Kidney epithelial cell (primary cell): ENCODE measurements at places on chromosomes 7 and 10. TPM values are rescaled to one million over a fixed set of nuclear protein-coding genes. Genes with fewer than 3 reads are reported as not detected.

DNA sequence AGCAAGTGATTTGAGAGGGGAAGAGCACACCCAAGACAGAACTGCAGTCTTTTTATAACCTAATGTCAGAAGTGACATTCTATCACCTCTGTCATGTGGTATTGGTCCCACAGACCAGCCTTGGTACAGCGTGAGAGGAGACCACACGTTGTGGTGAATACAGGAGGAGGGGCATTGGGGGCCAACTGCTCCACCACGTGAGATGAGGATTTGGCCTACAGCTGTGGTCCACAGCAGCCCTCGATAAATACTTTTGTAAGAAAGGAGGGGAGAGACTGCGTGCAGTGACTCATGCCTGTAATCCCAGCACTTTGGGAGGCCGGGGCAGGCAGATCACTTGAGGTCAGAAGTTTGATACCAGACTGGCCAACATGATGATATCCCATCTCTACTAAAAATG lies 243.1 kb downstream of the FGFR2 start:
- no peak for DNase-seq

DNA sequence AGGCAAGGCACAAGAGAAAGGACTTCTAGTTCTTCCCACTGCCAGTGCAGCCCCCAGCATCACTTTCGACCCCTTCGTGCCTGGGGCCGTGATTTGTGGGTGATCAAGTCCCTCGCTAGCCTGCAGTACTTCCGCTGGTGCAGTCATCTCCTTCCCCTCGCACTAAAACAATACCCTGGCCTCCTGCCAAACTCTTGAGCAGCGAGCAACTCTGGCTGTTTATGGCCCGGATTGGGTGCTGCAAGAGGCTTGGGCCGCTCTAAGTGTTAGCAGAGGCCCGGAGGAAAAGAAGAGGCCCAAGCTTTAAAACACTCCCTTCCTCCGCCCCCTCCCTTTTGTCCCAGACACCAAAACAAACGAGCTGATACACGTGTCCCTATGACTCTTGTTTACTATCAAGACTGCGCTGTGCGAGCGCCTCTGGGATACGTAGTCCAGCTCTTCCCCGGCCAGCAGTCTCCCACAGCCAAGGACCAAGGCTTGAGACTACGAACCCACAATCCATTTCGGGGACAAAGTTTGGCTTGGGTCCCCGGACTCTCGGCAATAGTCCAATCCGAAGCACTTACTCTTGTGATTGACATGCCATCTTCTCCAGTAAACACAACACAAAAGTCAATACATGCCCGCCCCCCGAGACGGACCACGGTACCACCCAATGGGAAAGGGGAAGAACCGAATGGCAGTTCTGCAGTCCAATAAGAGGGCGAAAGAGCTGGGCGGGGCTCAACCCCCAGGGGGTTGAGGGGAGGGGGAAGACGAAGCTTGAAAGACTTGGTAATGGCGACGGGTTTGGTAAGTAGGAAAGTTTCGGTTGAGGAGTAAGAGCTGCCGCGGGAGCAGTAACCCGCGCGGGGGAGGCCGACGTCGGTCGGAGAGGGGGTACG lies at the start of gene HBP1:
HBP1 (plus strand) TSS at position 771 of the 887 bp plus-strand sequence. CDS start 10,891 bp downstream, outside the sequence.
- peak; percentile 99 for DNase-seq

DNA sequence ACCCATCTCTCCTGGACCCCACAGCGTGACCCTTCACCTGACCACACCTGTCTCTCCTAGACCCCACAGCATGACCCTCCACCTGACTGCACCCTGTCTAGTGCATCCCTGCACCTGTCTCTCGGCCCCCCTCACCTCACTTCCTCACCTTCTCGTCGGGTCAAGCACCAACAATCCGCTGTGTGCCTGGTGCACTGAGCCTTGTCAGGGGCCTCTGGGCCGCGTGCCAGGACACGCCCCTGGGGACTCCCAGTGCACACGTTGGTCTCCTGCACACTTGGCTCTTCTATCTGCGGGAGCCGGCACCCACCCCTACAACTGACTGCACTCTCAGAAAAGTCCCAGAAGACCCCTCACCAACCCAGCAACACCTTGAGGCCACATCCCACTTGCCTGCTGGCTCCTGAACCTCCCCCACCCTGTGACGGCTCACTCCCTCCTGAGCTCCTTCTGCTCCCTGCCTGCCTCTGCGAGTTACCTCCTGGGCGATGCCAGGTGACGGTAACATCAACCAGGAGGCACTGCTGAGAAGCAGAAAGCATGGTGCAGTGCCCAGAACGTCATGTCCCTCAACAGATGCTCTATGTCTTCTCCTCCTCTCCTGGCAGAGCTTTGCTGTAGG lies 147.6 kb downstream of the DIP2C start:
- DNase-seq: no peak

DNA sequence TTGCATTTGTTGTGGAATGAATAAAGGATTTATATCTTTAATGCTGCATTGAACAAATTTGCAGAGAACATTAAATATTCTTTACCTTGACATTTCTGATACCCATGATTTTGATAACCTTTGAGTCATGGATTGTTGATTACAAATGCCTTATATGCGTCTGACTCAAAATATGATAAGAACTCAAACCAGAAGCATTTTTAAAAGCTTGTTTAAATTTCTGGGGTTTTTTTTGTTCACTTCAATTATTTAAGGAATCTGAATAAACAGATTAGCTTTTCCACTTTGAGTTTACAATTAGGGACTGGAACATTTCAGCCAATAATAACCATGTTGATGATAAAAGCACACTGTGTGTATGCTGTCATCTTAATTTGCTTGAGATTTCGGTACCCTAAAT lies 253.5 kb downstream of the NRG3 start:
- no peak for DNase-seq

DNA sequence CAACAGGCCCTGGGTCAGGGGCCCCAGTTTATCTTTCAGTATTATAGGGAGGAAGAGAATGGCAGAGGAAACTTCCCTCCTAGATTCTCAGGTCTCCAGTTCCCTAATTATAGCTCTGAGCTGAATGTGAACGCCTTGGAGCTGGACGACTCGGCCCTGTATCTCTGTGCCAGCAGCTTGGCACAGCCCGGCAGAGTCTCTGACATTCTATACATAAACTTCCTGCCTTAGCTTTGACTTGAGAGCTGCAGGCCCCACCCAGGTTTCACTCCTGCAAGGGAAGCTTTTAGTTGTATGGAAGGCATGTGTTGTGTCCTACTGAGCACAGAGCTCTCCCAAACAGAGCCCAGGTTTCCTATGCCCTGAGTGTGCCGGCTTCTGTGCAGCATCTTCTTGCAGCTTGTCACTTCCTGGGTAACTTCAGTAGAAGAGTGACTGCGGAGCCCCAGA lies 205.6 kb upstream of the PRSS58 start:
- no peak for DNase-seq

Gene TAS2R41
- total RNA-seq: not detected in 2 replicates

Gene ACHE
- 1.3 and 6.4 TPM in 2 replicates for total RNA-seq

GRCh38 chr10:14089556-14090292 lies 241.0 kb downstream of the FRMD4A start:
- no peak for DNase-seq

Gene TMEM176A
- total RNA-seq: 13.3 and 18.9 TPM in 2 replicates

Gene ATG9B
- 0.55 and 2.1 TPM in 2 replicates for total RNA-seq

DNA sequence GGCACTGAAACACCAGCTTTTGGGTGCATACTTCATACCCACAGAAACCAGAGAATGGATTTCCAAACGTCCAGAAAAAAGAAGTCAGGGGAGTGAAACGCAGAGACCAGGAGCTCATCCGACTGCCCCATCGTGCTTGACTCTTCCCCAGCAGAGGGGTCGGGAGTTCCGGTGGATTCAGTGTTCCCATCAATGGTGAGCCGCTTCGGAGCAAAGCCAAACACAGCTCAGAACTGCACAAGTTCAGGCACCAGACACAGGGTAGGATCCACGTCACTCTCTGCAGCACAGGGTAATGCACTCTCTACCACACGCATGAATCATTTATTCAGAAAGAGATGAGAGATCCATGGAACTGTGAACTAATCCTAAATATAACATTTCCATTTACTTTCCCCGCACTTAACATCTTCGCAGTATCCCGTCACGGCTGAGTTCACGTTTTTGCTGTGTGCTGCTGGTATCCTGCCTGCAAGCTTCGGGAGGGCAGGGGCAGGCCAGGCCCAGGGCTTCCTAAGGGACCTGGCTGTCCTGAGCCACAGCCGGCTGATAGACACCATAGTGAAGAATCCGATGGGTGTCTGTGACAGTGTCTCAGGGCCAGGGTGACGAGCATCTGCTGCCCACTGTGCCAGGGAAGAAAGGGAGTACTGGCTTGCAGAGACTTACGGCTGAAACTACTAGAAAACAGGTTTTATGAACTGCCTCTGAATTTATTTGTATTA lies 545.3 kb downstream of the PTPRN2 start:
- DNase-seq: no peak

GRCh38 chr7:84412161-84412969 lies 217.8 kb upstream of the SEMA3A start:
- peak; percentile 93 for DNase-seq

Gene RNF133
- 0.68 TPM in 1 of 2 replicates, not detected in the other for total RNA-seq

DNA sequence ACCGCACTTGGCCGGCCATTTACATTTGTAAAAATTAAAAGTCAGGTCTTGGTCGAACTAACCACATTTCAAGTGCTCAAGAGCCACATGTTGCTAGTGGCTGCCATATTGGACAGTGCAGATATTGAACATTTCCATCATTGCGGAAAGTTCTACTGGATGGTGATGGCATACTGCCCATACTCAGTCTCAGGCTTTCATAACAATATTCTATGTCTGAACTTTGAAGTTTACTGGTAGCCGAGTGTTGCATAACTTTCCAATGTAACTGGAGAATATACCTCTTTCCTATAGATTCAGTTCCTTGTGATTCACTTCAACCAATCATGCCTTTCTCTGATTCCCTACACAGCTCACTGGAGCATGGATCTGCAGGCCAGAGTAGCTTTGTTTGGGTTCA lies 43.7 kb downstream of the PSMC2 start:
- DNase-seq: no peak

DNA sequence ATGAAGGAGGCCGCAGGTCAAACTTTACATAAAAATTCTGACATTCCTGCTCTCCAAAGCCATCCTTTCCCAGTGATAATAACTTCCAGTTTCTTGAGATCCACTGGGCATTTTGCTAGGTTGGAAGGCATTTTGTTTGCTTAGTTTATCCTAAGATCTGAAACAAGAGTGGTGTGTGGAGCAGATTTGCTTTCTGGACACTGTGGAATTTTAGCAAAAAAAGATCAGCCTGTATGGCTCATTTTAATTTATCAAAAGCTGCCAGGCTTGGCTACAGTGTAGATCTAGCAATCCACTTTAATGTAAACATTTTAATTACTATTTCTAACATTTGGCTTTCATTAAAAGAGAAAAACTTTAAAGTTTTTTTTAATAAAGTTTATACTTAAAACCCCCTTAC lies 124.8 kb downstream of the SAMD9 start:
- DNase-seq: no peak

DNA sequence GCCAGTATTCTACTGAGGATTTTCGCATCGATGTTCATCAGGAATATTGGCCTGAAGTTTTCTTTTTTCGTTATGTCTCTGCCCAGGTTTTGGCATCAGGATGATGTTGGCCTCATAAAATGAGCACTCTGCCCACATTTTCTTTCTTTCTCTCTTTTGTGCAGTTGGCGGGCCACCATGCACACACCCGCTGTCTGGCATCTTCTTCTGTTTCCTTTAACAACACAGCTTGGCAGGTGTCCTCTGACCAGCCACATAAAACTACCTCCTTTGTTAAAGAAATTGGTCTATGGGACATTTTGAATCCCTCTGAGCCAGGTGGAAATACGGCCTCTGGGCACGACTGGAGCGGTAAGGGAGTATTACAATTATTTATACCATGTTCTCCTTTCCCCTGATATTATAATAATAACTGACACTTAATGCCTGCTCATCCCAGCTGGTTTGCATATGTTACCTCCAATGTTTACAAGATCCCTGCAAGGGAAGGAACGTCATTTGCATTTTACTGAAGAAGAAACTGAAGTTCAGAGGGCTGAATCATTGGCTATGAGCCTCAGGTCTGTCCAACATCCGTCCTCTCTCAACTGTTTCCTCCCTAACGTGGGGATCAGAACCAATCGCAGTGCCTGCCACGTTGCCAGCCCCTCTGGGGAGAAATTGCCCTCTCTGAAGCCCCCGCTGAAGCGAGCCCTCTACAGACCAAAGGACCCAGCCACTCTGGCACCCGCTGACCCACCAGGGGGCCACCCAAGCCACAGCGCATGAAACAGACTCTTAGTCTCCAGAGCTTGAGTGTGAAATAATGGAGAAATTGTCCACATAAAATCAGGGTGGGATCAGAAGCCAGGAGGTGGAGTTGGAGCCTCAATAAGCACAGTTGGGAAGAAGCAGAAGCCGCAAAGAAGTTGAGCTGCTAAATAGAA lies 125.0 kb upstream of the FOXK1 start:
- DNase-seq: no peak

DNA sequence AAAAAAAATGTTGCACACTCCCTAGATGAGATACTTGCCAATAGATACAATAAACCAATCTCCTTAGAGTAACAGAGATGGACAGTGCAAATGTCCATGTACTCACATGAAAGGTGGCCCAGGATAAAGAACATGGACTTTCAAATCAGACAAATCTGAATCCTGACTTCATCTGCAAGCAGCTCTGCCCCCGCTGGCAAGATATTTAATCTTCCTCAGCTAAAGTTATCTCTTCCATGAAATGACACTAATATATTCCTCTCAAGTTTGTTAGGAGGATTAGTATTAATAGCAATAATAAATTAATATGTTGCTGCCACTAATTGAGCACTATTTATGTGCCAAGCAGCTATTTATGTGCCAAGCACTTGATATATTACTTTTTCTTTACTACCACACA lies 148.6 kb upstream of the YAE1 start:
- DNase-seq: no peak

DNA sequence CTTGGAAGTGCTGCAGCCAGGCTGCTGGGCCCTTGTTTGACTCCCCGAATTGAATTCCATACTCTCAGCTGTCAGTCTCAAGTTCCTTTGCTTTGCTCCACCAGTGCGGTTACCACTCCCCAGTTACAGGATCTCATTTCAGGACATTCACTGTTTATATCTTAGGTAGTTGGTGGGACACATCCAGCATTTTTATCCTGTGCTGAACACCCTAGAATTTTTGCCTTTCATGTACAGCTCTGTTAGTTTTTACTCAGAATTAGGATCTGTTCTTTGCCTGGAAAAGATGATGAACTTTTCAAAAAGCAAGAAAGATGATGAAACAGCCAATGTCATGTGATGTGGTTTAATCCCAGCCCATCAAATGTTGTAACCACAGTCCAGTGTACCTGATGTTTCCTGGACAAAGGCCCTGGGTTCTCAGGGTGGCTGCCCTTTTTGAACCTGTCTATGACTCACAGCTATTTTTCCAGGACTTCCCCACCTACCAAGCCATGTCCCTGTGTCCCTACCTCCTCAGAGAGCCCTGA lies 149.7 kb downstream of the NOC3L start:
- no peak for DNase-seq

- no peak for DNase-seq
Measured at GRCh38 chr10:97724341-97724941, 10.9 kb downstream of the MARVELD1 start.

DNA sequence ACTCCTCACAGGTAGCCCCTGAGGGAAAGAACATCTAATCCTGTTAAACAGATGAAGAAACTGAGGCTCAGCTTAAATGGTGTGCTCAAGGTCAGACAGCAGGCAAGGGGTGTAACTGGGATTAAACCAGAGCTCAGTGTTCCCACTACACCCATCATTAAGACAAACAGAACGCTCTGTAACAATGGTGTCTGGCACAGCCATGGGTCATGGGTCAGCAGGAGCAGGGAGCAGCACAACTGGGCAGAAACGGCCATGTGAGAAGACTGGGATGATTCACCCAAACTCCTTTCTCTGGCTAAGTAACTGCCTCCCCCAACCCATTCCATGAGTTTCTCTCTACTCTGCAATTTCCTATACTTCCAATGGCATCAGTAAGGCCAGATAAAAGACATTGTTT lies 85.5 kb upstream of the PDE1C start:
- DNase-seq: no peak
